Natural killer cell treated with Interleukin-12 subunit alpha and Interleukin-12 subunit beta and Interleukin-15 and Interleukin-18, amount 100 ng/mL, for 72 hours (primary cell): ENCODE measurements at places on chromosomes 1 and 21. TPM values are rescaled to one million over a fixed set of nuclear protein-coding genes. Genes with fewer than 3 reads are reported as not detected.

Gene GPR3
- total RNA-seq: 1.1 TPM

GRCh38 chr1:47232187-47232874 lies at the start of gene TAL1:
TSS of gene TAL1 (minus strand) at chr1:47232225. CDS start at chr1:47225888, 6,337 bp downstream.
- H3K27ac ChIP-seq: peak within 1 kb of the TSS; percentile 52
- no peak for DNase-seq
- peak within 1 kb of the TSS; percentile 89 for H3K4me3 ChIP-seq
- H3K36me3 ChIP-seq: no peaks in the 10 kb centered on the region
- H3K4me1 ChIP-seq: peaks cover 28% of the 10 kb centered on the region

DNA sequence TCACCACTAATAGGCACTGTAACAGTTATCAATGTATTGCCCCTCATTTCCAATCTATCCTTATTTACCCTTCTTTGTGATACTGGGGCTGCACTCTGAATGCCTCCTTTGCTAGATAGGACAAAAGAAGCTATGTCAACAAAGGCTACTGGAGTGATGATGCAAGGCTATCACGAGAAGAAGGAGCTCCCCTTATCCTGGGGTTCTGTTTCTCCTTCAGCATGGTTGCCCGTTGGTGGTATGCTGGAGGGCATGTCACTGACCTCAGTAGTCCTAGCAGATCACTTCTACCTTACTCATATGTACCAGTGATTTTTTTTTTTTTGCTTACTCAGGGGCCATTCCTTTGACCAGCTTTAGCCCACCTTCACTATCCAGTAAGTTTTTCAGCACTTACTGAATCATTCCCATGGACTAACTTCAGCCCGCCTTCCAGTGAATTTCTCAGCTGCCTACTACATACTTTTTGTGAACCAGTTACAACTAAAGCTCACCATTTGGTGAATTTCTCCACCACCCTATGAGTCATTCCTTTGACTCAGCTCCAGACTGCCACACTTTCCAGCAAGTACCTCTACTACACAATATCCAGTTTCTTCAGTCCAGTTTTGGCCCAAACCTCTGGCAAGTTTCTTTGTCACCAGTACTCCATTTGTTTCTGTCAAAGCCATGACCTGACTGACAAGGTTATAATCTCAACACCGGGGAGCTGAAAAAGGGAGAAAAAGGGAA lies 944.5 kb downstream of the KCNT2 start:
- H3K36me3 ChIP-seq: no peaks in the 10 kb centered on the region
- no peaks in the 10 kb centered on the region for H3K27me3 ChIP-seq
- no peak overlapping the region for H3K4me3 ChIP-seq
- H3K27ac ChIP-seq: no peak overlapping the region
- DNase-seq: no peak

GRCh38 chr1:64956010-64956640 lies 10.2 kb downstream of the JAK1 start:
- no peaks in the 10 kb centered on the region for H3K27me3 ChIP-seq
- no peak overlapping the region for H3K27ac ChIP-seq
- no peaks in the 10 kb centered on the region for H3K36me3 ChIP-seq
- no peak overlapping the region for H3K4me3 ChIP-seq
- H3K4me1 ChIP-seq: peaks cover 35% of the 10 kb centered on the region

DNA sequence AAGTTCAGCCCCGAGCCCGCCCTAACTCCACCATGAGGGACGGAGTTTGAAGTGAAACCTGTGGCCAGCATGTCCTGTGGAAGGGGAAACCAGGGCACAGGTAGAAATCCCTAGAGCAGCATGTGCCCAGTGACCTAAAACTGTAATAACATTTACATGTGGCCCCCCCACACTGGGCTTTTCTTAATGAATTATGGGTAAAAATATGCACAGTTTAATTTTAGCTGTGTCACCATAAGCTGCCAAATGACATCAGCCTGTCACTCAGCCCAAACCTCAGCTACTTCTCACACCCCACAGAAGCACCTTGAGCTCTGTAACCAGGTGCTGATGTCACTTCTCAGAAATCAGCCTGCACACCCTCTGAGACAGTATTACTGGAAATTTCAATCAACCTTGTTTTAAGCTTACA lies 50.0 kb upstream of the SLC19A1 start:
- H3K27me3 ChIP-seq: peaks cover 22% of the 10 kb centered on the region
- H3K4me3 ChIP-seq: no peak overlapping the region
- DNase-seq: peak; percentile 29
- no peak overlapping the region for H3K27ac ChIP-seq
- peaks cover 4% of the 10 kb centered on the region for H3K4me1 ChIP-seq

DNA sequence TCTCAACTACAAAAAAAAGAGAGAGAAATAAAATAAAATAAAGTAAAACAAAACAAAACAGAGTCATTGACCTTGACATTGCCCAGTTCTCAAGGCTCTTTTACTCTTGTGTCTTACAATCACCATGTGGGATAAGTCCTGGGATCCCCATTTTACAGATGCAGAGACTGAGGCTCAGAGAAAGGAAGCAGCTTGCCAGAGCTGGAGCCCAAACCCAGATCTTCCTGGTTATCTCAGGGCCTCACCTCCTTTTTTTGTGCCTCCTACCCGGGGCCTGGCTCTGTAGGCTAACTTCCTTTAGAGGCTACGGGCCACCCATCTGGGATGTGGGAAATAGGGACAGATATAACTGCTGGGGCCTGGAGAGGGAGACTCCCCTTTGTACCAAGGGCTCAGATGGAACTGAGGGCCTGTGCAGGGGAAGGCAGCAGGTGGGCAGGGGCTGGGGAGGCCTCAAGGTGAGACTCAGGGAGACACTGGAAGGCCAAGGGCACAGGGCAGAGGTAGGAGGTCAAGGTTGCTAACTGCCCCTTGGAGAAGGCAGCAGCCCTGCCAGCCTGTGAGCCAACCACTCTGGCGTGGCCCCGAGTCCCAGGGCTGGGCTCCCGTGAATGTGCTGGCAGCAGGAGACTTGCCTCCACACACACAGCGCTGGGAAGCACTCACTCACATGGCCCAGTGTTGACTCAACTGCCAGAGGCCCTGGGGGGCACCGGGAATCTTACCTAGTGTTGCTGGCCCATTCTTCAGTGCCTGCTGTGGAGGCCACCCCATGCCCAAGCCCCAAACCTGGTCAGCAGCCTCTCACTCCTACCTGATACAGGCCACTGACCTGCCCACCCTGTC lies 6.5 kb upstream of the ECE1 start:
- no peaks in the 10 kb centered on the region for H3K27me3 ChIP-seq
- peak overlapping the region; percentile 88 for H3K27ac ChIP-seq
- no peaks in the 10 kb centered on the region for H3K36me3 ChIP-seq
- H3K4me1 ChIP-seq: peaks cover 49% of the 10 kb centered on the region
- H3K4me3 ChIP-seq: peak overlapping the region; percentile 3

Gene ADAMTS4
- total RNA-seq: 0.43 TPM

- no peaks in the 10 kb centered on the region for H3K36me3 ChIP-seq
- H3K4me3 ChIP-seq: no peak overlapping the region
These were observed 42.1 kb upstream of the TP53BP2 start for GRCh38 chr1:223887747-223888418.

DNA sequence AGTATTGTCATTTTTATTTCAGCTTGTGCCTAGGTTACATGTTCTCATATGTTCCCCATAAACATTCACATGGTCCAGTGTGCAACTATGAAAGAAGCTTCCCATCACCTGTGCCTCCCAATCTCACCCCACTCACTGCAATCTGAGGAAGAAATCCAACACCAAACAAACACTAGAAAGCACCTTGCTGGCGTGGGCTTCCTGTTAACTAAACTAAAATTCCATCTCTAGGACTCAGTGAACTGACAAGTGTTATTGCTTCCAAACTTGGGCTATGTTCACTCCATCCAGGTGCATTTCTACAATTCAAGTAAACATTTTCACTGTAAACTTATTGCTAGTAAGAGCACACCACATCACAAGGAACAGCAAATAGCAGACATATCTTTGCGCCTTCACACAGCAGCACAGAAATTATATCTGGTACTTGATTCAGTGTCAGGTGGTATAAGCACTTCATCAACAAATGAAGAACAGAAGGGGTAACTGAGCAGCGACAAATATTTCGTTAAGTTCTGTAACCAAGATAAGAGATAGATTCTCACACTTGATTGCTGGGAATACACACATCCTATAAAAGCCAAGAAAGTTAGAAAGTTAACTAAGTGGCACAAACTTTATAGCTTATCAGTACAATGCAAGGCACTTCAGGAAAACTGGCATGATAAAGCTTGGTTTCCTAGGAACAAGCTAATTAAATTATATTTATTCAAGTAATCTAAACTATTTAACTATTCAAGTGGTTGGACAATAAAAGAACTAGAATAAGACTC lies 8.9 kb upstream of the KCNJ15 start:
- no peak for DNase-seq
- H3K4me3 ChIP-seq: no peak overlapping the region
- H3K4me1 ChIP-seq: peaks cover 23% of the 10 kb centered on the region
- H3K36me3 ChIP-seq: no peaks in the 10 kb centered on the region

Gene PALMD
- total RNA-seq: not detected

Gene RASAL2
- not detected for total RNA-seq

DNA sequence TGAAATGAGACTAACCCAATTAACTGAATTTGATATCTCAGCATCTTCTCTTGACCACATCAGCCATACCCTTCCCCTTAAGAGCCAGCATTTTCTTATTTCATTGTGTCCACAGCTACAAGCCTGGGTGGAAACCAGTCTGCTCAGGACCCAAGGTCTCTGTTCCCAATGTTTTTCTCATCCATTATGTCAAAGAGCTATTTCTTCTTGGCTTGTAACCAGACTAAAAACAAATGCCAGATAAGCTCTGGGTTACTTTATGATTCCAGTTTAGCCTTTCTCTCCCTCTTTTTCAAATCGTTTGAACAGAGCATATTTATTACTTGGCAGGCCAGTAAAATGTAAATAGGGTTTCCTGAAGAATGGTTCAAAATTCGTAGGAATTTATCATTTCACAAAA lies 109.3 kb upstream of the SPATA6 start:
- H3K27me3 ChIP-seq: peaks cover 13% of the 10 kb centered on the region
- no peaks in the 10 kb centered on the region for H3K36me3 ChIP-seq
- H3K4me1 ChIP-seq: peaks cover 7% of the 10 kb centered on the region
- no peak overlapping the region for H3K27ac ChIP-seq

- H3K36me3 ChIP-seq: peaks cover 7% of the 10 kb centered on the region
- peak overlapping the region; percentile 73 for H3K4me3 ChIP-seq
- no peak overlapping the region for H3K27ac ChIP-seq
These were observed 1.5 kb downstream of the PGBD5 start for GRCh38 chr1:230424391-230425251.

Gene SPATA21
- total RNA-seq: not detected

DNA sequence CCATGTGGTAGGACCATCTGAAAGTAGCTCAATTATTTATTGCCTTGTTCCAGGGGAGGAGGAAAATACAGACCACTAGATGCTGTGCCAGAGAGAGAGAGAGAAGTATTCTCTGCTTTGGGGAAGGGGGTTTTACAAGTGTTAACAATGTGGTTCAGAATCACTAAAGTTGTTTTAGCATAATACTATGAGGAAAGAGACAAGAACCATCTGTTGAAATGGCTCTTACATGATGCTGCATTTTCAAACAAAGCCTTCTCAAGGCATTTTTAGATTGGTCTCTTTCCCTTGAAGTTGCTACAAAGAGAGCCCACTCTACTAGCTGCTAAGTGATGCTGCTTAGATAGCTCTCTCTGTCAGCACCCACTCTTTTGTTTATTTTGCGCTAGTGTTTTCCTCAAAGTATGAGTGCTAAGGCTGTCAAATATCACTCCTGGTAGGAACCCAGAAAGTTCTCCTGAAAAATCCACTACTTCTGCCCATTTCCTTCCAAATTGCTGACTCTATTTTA lies 255.1 kb downstream of the NFIA start:
- H3K27me3 ChIP-seq: peaks cover 10% of the 10 kb centered on the region
- H3K4me1 ChIP-seq: peaks cover 20% of the 10 kb centered on the region
- H3K4me3 ChIP-seq: peak overlapping the region; percentile 1

Gene GPN2
- total RNA-seq: 58.0 TPM

DNA sequence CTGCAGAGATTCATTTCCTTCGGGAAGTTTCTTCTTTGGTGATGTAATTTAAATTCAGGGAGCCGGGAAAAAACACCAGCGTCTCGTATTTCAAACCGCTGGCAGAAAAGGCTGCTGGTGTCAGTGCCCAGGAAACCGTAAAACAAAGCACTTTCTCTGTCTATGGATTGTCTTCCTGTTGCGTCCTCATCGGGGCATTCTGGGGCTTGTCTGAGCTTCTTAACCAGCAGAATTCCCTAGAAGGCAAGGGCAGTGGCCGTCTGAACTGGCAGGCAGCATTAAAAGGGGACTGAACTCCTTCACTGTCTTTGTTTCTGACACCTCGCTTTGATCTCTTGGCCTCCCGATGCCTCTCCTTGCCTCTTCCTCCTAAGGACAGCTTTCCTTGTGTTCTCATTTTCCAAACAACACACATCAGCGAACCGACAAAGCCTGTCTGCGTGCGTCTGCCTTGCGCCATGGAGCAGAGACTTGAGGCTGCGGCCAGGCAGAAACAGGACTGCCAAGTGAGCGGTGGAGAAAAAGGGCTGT lies 391.6 kb upstream of the VAMP3 start:
- no peak for DNase-seq
- H3K27me3 ChIP-seq: peaks cover 12% of the 10 kb centered on the region
- no peaks in the 10 kb centered on the region for H3K4me1 ChIP-seq
- no peak overlapping the region for H3K4me3 ChIP-seq
- H3K36me3 ChIP-seq: no peaks in the 10 kb centered on the region
- no peak overlapping the region for H3K27ac ChIP-seq

DNA sequence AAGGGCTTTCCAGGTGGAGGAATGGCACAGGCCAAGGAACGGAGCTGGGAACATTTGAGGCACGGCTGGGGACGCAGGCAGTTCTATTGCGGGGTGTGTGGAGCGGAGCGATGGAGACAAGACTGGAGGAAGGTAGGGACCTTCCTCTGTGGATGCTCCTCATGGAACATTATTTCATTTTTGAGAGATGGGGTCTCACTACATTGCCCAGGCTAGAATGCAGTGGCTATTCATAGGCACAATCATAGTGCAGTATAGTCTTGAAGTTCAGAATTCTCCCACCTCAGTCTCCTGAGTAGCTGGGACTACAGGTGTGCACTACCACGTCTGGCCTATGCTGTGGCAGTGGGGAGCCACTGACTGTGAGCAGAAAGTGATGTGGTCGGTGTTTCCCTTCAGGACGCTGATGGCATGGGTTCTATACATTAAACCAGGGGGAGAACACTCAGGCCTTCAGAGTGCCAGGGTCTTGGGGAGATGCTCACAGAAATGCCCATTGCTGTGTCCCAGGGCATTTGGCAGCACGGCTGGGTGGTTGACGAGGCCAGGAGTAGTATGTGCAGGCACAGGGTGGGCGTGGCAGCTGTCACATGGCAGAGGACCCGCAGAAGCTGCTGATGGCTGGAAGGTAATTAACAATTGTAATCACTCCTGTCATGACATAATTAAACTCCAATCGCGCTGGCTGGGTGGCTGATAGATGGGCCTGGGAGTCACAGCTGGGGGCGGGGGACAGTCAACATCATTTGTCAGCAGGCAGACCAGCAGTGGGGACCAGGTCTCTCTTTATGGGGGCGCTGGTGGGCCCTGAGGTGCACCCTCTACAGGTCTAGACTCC lies 40.8 kb upstream of the ACOT11 start:
- peaks cover 7% of the 10 kb centered on the region for H3K27me3 ChIP-seq
- H3K4me3 ChIP-seq: no peak overlapping the region
- no peaks in the 10 kb centered on the region for H3K36me3 ChIP-seq
- peaks cover 2% of the 10 kb centered on the region for H3K4me1 ChIP-seq

- H3K27me3 ChIP-seq: no peaks in the 10 kb centered on the region
- H3K4me1 ChIP-seq: no peaks in the 10 kb centered on the region
- no peaks in the 10 kb centered on the region for H3K36me3 ChIP-seq
- no peak overlapping the region for H3K27ac ChIP-seq
- no peak for DNase-seq
These were observed 365.9 kb downstream of the COL11A1 start for GRCh38 chr1:102742426-102742825.

- H3K4me3 ChIP-seq: peak overlapping the region; percentile 11
- no peak overlapping the region for H3K27ac ChIP-seq
- H3K4me1 ChIP-seq: peaks cover 32% of the 10 kb centered on the region
These were observed 42.2 kb downstream of the DISC1 start for GRCh38 chr1:231668826-231669225.

Gene CFHR2
- total RNA-seq: not detected

Gene TRAF3IP3
- total RNA-seq: 157 TPM

Gene LRRC71
- not detected for total RNA-seq

Gene LRRN2
- total RNA-seq: not detected
